Stimulated activated CD4-positive, alpha-beta T cell treated with anti-CD3 and anti-CD28 coated beads, Interleukin-1b, Interleukin-23, amount 100 ng/mL, for 48 hours (primary cell): ENCODE measurements at places on chromosomes 16 and 17.
A peak's percentile ranks its signal among the peaks of the same experiment; 100 is the strongest.

- peak; percentile 10 for DNase-seq
These were observed 197.7 kb upstream of the CIBAR2 start for GRCh38 chr16:85309656-85310587.

DNA sequence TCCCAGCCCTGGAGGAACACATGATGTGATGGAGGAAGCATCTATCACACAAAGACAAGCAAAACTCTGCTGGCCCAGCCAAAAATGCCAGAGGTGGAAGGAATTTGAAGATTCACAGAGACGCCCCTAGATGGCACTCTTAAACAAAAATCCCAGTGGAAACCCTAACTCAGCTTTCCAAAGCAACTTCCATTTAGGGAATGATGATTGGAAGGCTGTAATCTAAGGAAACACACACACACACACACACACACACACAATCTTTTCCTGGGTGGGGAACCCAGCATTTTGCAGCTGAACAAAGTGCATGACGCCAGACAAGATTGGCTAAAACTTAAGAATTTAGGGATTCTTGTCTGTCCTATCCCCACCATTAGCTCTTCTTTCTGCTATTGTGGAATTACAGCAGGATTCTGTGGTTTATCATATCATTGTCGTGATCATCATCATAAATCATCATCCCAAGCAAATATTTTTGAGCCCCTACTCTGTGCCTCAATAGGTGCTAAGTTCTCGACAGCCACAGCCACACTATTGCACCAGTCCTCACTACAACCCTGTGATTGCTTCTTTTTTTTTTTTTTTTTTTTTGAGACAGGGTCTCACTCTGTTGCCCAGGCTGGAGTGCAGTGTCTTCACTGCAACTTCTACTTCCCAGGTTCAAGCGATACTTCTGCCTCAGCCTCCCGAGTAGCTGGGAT, 1.6 kb upstream of the LDAF1 start:
- no peak for DNase-seq

GRCh38 chr16:60741810-60742209, 1294.4 kb downstream of the CDH8 start:
- DNase-seq, result no peak

DNA sequence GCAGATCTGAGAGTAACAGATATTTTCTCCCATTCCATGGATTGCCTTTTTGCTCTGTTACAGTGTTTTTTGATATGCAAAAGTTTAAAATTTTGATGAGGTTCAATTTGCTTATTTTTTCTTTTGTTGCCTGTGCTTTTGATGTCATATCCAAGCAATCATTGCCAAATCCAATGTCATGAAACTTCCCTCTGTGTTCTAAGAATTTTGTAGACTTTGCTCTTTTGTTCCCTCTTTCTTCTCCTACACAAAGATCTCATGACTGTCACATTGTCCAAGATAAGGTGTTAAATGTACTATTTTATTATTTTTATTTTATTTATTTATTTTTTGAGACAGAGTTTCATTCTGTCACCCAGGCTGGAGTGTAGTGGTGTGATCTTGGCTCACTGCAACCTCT, 18.9 kb upstream of the KCNH6 start:
- no peak for DNase-seq

- no peak for DNase-seq
These were observed 3.8 kb downstream of the SNX29 start for GRCh38 chr16:11980136-11980844.

DNA sequence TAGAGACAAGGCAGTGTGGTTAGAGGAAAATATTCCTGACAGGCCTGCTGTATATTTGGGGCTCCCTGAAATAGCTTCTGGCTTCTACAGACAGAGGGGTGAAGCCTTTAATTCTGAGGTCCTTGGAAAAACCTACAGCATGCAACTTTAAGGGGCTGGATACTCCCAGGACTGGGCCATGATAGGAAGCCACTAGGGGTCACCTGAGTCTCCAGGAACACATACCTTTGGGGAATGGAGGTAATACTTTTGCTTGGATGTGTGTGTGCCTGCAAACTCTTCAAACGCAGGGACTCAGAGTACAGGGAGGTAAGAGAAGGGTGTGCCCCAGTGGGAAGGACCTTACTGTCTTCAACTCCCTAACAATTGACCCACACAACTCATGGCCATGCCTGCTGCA, 4.1 kb downstream of the ASIC2 start:
- no peak for DNase-seq

GRCh38 chr16:86968866-86969265, 348.3 kb downstream of the C16orf95 start:
- DNase-seq, result no peak

DNA sequence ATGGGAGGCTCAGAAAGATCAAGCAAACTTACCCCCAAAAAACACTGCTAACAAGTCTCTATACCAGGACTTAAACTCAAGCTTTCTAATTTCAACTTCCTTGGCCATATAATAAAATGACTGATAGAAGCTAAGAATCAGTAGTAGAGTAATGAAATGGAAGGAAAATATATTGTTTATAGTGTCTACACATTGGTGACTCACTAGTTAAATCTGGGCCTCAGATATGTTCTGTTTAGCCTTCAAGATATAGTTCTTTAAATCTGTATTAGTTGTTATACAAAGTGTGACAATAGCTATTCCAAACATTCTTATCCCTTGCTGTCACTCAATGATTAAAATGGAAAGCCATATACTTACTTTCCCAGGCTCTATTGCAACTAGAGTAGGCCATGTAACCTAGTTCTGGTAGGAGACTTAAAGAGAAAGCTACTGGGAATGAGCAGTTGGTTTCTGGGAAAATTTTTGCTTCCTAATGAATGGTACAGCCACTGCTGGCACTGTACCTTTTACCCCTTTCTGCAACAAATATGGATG, 18.3 kb downstream of the SSH2 start:
- DNase-seq, result no peak

GRCh38 chr16:2270588-2271470, 2.9 kb upstream of the RNPS1 start:
- DNase-seq, result no peak

DNA sequence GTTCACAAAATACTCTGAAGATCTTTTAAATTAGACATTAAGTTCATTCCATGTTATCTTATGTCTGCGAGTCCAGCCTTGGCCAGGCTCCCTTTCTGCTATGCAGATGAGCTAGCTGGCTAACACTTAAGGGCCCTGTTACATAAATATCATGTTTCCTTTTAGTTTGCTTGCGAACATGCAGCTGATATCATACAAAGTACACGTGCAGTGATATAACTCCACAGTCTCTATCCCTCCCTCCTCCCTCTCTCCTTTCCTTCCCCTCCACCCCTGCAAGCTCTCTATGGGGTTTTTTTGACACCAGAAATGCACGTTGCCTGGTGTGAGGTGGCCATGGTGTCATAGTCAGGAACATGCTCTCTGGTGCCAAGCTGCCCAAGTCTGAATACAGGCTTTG, 46.1 kb downstream of the ARHGAP17 start:
- DNase-seq, result no peak

GRCh38 chr16:57562669-57563486, 20.4 kb downstream of the ADGRG5 start:
- no peak for DNase-seq

DNA sequence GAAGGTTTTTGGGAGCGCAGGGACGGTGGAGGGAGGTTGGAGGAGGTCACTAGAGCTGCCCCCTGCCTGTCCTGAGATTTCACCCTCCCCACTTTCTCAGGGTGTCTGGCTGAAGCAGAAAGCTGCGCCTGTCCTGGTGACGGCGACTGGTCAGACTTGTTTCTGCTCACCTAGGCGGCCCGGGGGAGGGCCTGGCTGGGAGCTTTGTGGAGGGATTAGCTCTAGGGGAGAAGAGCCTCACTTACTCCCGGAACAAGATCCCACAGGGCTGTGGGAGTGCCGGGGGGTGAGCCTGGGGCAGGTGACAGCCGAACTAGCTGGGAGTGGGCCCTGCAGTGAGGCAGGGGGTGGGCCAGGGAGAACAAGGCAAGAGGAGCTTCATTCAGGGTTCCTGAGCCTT, 11.5 kb downstream of the NHERF1 start:
- no peak for DNase-seq

DNA sequence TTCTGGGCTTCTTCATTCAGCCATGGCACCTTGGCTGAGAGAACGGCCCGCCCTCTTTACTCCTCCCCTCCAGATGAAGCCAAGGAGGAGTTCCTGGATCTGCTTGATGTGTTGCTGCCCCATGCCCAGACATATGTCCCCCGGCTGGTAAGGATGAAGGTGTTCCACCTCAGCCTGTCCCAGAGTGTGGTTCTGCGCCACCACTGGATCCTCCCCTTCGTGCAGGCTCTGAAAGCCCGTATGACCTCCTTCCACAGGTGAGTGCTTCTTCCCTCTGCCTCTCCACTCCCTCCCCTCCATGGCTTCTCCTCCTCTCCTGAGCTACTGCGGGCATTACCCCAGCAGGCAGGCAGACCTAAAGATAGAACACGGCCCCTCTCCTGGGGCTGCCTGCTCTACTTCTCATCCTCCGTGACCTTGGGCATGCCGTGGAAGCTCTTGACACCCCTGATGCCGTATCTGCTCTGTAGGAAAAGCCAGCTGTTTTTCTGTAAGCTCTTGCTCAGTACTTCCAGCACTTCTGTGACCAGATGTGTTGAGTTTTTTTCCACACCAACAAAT, 8.7 kb downstream of the USB1 start:
- no peak for DNase-seq

DNA sequence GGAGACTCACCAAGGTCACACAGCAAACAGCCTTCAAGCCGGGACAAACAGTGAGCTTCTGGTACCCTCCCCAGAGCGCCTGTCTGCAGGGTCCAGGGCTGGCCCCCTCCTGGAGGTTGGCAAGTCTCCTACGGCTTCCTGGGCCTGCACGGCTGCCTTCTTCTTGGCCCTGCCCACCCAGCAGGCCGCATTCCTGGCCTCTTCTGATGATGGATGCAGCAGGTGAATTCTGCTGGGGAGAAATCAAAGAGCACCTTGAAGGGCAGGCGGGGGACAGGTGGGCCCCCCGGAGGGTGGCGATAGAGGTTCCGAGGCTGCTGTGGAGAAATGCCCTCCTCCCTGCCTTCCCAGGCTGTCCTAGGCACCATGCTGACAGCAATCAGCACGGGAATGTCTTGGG, 3.8 kb upstream of the NOS2 start:
- no peak for DNase-seq

GRCh38 chr16:30369938-30370455, 297 bp downstream of the TBC1D10B start:
- DNase-seq, result no peak

DNA sequence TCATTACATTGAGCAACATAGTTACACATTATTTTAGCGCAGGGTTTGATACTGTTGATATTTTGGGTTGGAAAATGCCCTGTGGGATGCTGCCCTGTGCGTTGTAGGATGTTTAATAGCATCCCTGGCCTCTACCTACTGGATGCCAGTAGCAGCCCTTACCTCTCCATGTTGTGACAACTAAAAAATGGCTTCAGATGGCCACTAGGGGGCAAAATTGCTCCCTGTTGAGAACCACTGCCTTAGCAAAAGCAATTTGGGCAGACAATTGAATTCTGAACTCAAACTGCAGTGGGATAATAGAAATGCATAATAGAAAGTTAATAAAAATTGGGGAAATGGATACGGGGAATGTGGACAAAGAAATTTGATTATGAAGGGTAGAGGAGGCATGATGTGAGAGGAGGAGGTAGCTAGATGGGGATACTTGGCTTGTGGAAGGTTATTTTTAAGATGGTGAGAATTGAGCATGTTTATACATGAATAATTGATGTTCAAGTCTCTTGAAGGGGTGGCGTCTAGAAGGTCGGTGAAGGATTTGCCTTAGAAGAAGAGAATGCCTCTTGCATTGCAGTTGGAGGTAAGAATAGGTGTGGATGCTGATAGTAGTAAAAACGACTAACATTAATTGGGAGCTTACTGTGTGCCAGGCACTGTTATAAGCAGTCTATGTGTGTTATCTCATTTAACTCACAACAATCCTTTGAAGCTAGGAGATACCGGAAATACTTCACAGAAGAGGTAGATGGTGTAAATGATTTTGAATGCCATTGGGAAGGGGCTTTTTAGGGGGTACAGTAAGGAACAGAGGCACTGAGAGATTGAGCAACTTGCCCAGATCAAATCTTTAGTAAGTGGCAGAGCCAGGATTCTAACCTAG, 19.0 kb downstream of the HEATR9 start:
- peak; percentile 42 for DNase-seq

GRCh38 chr16:72947379-72948237, 100.3 kb downstream of the ZFHX3 start:
- DNase-seq, result no peak

- DNase-seq, result no peak
These were observed 750 bp downstream of the TMEM132E start for GRCh38 chr17:34579979-34580684.

DNA sequence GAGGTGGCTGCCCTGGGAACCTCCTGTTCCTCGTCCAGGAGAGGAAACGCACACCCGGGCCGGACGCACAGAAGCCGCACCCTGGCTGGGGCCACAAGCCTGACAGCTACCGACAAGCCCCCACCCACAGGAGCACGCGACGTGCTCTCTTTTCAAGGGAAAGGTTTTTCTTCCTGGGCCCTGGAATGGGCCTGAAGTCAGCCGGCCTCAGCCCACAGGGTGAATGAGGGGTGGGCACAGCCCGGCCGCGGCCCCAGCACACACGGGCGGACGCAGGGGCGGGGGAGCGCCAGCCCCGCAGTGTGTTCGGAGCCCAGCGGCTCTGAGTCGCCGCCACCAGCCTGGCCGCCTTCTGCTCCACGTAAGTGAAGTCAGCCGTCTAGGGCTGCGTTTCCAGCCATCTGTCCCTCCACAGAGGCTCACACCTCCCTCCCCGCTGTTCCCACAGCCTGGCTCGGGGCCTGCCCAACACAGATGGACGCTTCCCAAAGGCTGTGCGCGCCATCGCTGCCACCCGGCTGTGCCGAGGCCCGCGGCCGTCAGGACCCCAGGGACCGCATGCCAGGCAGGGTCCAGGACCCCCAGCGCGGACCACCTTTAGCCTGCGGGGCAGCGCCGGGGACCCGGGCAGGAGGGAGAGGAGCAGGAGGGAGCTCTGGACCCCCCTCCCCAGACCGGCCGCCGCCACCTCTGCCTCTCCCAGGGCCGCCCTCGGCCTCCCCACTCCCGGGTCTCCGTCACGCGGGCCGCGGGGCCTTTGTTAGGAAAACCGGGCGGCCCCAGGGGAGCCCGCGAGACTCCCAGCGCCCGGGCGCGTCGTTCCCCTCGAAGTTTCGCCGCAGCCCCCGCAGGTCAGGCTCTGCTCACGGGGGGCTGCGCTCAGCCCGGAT, 36.8 kb downstream of the CBFA2T3 start:
- no peak for DNase-seq
